ENCODE measurements at places on chromosomes 7 and 10.

GRCh38 chr10:45585131-45585530 lies 87.4 kb downstream of the ZFAND4 start:
- DNase-seq: no peak

DNA sequence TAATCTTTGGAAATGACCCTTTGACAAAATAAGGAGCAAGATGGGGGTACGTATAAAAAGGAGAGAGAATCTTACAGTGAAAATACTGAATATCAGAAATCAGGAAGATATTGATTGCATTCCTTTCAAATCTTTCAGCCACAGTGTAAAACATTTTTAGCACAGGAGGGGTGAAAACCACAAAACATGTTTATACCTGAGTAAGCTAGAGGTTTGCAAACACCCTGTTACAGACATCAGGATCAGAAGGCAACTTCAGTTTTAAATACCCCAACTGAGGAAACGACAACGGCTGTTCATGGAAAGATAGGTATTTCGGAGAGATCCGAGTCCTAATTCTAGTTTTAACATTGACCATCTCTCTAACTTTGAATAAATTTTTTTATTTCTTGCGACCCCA lies 69.1 kb upstream of the ITGB1 start:
- no peak for DNase-seq

DNA sequence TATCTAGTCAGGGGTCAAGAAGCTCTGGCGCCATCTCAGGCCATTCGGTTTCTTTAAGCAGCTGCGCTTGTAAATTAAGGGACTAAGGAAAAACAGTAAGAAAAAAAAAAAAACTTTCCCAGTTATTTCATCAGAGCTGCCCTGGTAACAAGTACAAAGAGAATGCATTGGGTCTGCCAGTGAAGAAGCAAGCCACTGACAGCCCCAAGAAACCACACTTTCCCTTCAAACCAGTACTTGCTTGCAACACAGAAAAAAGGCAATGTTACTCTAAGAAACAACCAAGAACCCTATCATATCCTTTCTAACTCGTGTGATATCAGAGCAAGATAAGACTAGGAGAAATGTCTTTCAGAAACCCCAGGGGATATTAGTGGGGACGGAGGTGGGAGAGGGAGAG lies 40.6 kb upstream of the AOAH start:
- DNase-seq: no peak

- DNase-seq: no peak
Measured at GRCh38 chr7:37352974-37353948, 95.4 kb downstream of the ELMO1 start.

DNA sequence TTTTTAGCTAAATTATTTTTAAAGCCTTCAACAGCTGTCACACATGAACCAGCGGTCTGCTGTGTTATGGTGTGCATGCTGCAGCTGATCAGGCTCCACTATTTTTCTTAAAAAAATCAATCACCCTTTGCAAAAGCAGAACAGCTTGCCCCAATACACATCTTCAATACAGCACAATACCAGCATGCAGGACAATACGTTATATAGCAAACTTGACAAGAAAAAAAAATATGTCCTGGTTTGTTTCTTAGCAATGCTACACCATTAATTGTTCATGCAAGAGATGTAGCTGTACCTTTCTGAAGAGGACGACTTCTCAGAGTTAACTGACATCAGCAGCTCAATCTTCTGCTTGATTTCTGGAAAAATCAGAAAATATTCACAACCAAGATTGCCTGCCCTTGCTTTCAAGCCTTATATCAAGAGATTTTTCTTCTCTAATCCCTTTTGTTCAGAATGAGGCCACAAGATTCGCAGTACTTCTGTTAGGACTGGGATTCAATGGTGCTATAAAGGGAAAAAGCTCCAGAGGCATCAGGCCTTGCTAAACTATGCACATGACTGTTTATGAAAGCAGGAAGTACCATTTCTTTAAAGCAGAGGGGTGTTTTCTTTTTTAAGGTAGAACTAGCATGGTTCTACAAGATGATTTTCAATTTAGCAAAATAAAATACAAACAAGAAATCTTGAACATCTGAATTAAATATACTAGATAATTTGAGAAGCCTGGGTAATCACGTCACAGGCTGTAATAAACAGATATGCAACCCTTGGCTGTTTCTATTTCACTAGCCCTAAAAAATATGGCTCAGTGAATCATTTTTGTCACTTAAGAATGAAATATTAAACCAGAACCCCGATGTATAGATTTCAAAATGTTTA lies 120.0 kb downstream of the SRPK2 start:
- DNase-seq: no peak

All from stimulated activated CD4-positive, alpha-beta T cell treated with anti-CD3 and anti-CD28 coated beads, TNF-alpha, amount 100 ng/mL, for 4 hours (primary cell).